ENCODE measurements at places on chromosomes 6 and 20.

- no peak for DNase-seq
Measured at GRCh38 chr6:23532227-23532626, 593.8 kb upstream of the NRSN1 start.

DNA sequence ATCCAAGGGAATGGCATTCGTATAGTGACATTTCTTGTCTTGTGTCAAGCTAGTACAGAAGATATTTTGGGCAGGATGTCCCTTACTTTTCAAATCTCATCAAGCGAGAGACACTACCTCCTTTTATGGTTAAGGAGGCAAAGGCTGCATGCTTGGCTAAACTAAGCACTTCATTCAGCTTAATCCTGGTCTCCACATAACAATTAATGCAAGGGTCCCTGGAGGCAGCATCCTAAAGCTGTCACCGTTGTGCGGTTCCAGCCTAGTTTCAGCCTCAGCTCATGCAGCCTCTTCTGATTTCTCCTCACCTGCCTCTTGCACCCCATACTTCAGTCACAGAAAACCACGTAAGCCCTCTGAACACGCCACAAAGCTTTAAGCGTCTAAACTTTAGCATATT, 67.1 kb upstream of the SLC22A23 start:
- no peak for DNase-seq

- DNase-seq: no peak
Measured at GRCh38 chr6:83292900-83293843, 100.0 kb downstream of the RWDD2A start.

DNA sequence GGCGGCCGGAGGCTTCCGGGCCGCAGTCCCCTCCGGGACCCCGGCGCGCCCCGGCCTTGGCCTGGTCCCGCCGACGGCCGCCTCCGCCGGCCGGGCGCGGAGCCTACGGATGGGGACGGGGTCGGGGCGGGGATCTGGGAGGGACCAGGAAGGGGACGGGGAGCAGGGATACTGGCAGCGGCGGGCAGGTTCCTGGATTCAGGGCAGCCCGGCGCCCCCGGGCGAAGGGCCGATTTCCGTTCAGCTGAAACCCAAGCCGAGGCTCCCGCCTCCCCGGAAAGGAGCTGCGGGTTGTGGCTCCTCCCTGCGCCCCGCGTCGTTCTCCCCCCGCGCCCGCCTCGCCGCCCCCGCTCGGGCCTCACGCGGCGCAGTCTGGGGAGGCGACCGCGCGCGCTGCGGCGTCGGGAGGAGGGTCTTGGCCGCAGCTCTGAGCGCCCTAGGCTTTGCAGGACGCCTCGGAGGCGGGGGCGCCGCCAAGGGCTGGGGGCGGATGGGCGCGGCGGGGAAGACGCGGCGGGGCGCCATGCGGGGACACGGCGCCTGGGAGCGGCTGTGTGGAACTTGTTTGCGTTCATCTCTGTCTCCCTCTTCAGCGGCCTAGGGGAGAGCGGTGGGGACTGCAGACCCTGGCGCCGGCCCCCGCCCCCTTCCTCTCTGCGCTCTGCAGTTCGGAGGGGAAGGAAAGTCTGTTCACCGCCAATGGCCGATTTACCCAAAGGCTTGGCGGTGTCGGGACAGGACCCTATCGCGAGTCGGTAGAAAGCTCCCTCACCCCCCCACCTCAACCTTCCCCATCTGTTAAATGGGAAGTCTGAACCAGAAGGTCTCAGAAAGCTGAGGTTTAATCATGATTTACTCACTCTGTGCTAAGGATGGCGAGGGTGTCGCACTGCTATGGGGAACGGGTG, 22.7 kb upstream of the TMEM181 start:
- no peak for DNase-seq

- DNase-seq: no peak
Measured at GRCh38 chr6:14440940-14441781, 323.6 kb downstream of the CD83 start.

Data from activated CD4-positive, CD25-positive, alpha-beta regulatory T cell treated with anti-CD3 and anti-CD28 coated beads, Interleukin-2, amount 50 U/mL, for 16 hours (primary cell).